ENCODE measurements at places on chromosomes 3 and 15.

GRCh38 chr15:57036352-57036751 is 117.9 kb downstream of the TCF12 start:
- no peak for DNase-seq

DNA sequence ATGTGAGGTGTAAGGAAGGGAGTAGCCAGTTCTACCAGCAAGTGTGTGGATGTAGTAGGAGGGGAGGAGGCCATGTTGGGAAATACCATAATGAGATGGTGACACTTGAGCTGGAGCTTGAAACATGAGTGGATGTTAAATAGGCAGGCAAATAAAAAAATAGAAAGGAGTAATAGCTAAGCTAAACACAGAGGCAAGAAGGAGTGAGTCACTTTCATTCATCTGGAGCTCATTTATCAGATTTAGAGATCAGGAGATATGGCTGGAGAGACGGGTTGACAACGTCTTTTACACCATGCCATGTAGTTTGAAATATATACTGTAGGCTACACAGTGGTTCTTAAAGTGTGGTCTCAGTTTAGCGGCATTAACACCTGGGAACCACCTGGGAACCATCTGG is 390.5 kb downstream of the DIPK2A start:
- DNase-seq = no peak

GRCh38 chr3:133588035-133588434 is 14.5 kb downstream of the CDV3 start:
- DNase-seq = no peak

- peak; percentile 79 for DNase-seq
Observed at GRCh38 chr3:23805633-23806533, at the start of gene UBE2E1. Gene UBE2E1, plus strand, starts transcription at chr3:23805955. Its CDS starts 1,315 bp downstream, at chr3:23807270.

- DNase-seq = no peak
Observed at GRCh38 chr3:36250191-36250590, 130.1 kb upstream of the STAC start.

GRCh38 chr15:69253156-69253555 is 45.6 kb upstream of the PAQR5 start:
- DNase-seq = no peak

DNA sequence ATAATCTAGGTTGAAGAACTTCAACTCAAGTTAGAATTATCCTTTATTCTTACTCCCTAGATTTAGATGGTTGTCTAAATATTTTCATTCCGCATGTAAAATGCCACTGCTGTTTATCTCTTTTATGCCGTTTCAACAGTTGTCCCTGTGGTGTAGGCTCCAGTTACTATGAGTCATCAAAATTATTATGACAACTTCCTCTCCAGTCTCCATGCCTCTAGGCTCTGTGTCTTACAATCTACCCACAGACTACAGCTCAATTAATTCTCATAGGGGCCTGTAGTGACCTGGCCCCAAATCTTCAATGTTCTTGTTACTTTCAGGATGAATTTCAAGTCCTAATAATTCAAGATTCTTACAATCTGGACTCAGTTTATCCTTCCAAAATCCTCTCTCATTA is 105.8 kb upstream of the UNC13C start:
- no peak for DNase-seq

- DNase-seq = no peak
Observed at GRCh38 chr3:57126244-57126643, 38.9 kb downstream of the IL17RD start.

DNA sequence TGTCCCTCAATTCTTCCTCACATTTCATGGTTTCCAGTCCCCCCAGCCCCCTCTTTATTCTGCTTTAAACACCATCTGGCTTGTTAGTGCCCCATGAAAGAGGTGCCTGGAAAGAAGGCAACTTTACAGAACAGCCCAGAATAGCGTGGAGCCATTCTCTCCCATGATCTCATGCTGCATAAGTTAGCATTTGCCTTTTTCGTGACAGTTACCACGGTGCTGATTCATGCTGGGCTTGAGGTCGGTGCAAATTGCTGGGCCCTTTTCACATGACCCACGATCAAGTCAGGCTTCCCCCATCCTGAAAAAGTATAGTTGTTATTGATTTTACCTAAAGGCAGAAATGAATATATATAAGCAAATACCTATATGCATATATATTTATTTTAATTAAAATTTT is 29.6 kb downstream of the SQOR start:
- no peak for DNase-seq

- DNase-seq = no peak
Observed at GRCh38 chr3:181933052-181933618, 221.4 kb downstream of the SOX2 start.

- no peak for DNase-seq
Observed at GRCh38 chr15:100211855-100212850, 129.6 kb downstream of the ADAMTS17 start.

GRCh38 chr15:98384328-98385029 is 263.9 kb upstream of the IGF1R start:
- no peak for DNase-seq

- no peak for DNase-seq
Observed at GRCh38 chr3:57743496-57743895, 12.6 kb upstream of the SLMAP start.

DNA sequence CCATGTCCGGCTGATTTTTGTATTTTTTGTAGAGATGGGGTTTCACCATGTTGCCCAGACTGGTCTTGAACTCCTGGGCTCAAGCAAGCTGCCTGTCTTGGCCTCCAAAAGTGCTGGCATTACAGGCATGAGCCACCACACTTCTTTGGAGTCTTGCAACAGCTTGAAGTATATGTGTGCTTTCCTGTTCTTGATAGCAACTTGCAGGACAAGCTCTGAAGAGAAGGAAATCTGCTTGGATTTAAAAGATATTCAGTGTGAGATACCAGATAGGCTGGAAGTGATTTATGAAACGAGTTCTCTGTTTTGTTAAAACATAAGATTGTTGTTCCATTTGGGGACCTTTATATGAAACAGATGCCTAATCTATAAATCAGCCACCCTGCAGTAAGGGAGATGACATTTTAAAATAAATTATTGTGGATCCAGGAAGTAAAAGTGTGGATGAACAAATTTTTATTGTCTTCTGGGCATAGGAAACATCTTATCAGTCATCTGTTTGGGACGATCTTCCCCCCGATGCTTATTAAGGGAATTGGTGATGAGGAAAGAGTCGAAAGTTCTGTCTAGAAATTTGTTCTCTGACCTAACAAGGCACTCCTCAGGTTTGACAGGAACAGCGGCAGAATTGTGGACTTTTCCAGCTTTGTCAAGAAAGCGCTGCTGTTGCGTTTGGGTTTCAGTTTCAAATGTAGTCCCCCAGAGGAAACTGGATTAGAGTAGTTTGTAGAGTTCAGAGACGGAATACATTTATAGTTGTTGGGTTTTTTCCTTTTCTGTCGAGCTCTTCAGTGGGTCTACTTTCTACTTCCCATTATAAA is 53.7 kb upstream of the MAGI1 start:
- no peak for DNase-seq

GRCh38 chr3:120438665-120439370 is 12.0 kb downstream of the FSTL1 start:
- DNase-seq = no peak

DNA sequence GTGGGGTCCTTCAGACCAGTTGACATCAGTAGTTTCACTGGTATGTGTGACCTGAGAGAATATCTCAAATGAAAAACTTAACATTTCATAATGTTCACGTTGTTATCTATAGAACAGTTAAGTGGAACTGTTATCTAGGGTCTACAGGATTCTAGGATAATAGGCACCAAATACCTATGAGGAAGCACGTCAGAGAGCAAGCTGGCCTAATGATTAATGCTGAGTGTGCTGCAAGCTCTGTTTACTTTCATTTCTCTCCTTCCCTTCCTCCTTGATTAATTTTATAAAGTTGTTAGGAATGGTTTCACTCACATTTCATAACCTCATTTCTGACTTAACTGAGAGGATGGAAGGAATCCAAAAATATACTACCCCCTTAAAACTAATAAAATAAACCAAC is 362.5 kb upstream of the ZNF717 start:
- DNase-seq = no peak

- DNase-seq = no peak
Observed at GRCh38 chr3:126937973-126938372, 44.9 kb upstream of the PLXNA1 start.

GRCh38 chr3:39272191-39272590 is 7.6 kb downstream of the CX3CR1 start:
- DNase-seq = peak; percentile 17

- no peak for DNase-seq
Observed at GRCh38 chr3:134430950-134431445, 54.8 kb downstream of the ANAPC13 start.

DNA sequence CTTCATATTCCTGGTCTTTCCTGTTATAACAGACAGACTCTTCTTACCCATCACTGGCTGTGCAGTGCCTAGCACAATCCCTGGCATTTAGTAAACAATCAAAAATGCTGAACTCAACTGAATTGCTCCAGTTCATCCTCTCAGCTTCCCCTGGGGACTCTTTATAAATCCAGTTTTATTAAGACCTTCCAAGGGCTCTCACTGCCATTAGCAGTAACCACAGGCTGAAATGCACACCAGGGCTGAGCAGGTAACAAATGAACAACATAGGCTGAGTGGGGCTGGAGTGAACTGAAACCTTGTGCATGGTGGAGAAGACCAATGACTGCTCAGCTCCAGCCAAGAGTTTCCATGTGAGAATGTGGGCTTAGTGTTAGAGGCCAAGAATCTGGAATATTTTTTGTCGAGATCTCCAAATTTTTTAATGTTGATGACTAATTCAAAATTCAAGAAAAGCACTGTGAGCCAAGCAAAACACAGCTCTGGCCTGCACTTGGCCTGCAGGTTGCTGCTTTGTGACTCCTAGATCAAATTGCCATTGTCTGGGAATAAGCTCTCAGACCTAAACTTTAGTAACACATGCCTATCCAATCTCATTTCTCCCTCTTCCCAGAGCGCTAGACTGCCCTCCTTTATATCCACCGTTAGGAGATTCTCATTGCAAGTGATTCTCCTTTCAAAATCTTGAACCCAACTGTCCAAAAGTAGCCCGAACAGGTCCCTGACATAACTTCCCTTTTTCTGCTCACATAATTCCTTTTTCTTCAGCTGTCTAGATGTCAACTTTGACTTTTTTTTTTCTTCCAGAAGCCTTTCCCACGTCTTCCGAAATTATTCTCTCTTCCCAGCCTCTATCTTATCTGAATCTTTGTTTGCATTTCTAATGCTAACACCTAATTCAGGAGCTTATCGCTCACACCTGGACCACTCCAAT is 7.4 kb downstream of the SQOR start:
- DNase-seq = no peak

GRCh38 chr3:158717576-158717975 is 14.7 kb downstream of the RARRES1 start:
- DNase-seq = no peak

DNA sequence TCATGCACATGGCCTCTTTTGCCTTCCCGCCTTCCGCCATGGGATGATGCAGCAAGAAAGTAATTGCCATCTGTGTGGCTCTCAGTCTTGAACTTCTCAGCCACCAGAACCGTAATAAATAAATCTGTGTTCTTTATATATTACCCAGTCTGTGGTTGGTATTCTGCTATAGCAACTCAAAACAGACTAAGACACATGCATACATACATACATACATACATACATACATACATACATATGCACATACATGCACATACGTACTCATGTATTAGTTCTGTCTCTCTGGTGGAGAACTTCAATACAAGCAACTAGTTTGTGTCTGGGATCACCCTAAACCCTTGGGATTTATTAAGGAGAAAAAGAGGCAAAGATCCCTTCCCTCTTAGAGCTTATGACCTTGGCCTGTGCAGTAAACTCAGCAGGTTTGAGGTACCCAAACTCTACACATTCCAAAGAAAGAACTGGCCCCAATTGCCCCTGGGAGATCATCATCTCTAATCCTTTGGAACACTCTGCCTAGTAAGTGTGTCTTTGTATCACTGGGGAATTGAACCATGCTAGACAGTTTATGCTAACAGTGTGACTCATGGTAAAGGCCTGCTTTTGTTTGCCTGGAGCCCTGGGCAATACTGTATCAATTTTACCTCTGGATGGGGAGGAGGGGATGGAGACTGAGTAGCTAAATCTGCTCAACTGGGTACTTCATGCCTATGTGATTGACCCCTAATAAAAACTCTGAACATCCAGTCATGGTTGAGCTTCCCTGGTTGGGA is 115.6 kb upstream of the LMCD1 start:
- no peak for DNase-seq

GRCh38 chr3:126540342-126540849 is 16.4 kb downstream of the CHST13 start:
- DNase-seq = no peak

GRCh38 chr3:61796911-61797310 is 235.5 kb downstream of the PTPRG start:
- no peak for DNase-seq

All from CD4-positive, alpha-beta T cell treated with Interleukin-4 for 4 hours (primary cell).